CD8-positive, alpha-beta T cell (primary cell): ENCODE measurements at places on chromosomes 16 and 17. TPM values are rescaled to one million over a fixed set of nuclear protein-coding genes. Genes with fewer than 3 reads are reported as not detected.

DNA sequence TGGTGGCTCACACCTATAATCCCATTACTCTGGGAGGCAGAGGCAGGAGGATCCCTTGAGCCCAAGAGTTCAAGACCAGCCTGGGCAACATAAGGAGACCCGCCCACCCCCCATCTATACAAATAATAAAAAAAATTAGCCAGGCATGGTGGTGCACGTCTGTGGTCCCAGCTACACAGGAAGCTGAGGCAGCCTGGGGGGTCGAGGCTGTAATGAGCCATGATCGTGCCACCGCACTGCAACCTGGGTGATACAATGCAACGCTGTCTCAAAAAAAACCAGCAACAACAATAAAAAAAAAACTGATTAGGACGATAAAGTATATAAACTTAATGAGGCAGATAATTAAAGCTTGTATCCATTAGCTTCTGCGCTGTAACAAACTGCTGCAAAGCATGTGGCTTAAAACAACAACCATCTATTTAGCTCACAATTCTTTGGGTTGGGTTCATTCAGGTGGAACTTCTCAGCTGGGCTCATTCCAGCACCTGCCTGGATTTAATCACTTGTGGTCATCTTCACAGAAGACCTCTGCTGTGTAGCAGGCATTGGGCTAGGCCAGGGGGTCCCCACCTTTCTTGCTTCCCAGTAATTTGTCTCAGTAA, 45.8 kb downstream of the LCMT1 start:
- no peak for DNase-seq

DNA sequence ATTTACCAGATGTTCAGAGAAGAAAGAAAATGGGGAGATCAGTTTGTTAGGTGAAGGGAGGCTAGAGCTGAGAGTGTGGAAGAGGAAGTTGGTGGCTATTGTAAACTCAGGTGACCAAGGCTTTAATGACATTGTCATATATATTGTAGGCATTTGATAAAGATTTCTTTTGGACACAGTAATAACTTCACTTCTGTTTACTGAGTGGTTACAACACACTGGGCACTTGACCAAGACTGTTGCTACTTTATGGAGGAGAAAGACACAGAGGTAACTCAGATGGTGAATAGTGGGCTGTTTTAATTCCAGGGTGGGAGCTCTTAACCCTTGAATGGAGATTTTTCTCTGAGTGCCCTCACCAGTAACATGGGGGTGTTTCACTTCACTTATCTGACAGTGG, 46.0 kb downstream of the TNRC6A start:
- no peak for DNase-seq

GRCh38 chr17:51298508-51299371, 38.4 kb downstream of the UTP18 start:
- peak; percentile 17 for DNase-seq

- peak; percentile 46 for DNase-seq
These were observed at the start of gene SEZ6 for GRCh38 chr17:29005936-29006511. SEZ6 (minus strand) TSS chr17:29006033; CDS start chr17:29005869, 164 bp downstream.

- DNase-seq: no peak
These were observed 17.9 kb downstream of the GAA start for GRCh38 chr17:80119271-80119791.

DNA sequence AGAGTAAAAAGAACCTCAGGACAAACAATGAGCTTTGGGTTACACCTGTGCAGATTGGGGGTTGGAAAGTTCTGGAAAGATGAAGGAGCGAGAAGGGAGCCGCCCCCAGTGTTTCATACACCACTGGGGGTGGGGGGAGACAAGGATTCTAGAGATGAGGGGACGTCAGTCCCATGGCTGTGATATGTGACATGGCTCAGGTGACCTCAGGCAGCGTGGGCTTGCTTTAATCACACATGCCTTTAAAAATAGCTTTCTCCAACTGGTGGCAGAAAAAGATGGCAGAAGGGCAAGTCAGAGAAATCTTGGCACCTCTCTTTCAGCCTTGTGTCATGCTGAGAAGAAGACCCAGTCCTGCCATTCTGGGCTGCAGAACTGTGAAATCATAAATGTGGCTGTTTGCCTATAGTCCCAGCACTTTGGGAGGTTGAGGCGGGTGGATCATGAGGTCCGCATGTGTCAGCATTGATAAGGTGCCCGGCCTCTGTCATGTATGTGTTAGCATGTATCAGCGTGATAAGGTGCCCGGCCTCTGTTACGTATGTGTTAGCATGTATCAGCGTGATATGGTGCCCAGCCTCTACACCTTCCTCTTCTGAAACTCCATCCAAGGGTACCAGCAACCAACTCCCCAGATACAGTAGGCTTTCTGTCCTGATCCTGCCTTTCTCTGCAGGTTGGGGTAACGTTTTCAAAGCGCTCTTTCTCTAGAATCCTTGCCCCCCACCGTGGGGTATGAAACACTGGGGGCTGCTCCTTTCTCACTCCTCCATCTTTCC, 25.0 kb downstream of the WIPI1 start:
- no peak for DNase-seq

- DNase-seq: no peak
These were observed 16.3 kb upstream of the NKD1 start for GRCh38 chr16:50531901-50532300.

GRCh38 chr16:14003074-14003570, 68.0 kb upstream of the MRTFB start:
- no peak for DNase-seq

- DNase-seq: no peak
These were observed 1.3 kb downstream of the APPBP2 start for GRCh38 chr17:60524463-60525327.

- no peak for DNase-seq
These were observed 50.1 kb upstream of the GSE1 start for GRCh38 chr16:85563034-85563433.

GRCh38 chr17:50892101-50892776, 26.1 kb upstream of the TOB1 start:
- no peak for DNase-seq

- no peak for DNase-seq
These were observed 408.6 kb downstream of the UTP18 start for GRCh38 chr17:51668963-51669246.

DNA sequence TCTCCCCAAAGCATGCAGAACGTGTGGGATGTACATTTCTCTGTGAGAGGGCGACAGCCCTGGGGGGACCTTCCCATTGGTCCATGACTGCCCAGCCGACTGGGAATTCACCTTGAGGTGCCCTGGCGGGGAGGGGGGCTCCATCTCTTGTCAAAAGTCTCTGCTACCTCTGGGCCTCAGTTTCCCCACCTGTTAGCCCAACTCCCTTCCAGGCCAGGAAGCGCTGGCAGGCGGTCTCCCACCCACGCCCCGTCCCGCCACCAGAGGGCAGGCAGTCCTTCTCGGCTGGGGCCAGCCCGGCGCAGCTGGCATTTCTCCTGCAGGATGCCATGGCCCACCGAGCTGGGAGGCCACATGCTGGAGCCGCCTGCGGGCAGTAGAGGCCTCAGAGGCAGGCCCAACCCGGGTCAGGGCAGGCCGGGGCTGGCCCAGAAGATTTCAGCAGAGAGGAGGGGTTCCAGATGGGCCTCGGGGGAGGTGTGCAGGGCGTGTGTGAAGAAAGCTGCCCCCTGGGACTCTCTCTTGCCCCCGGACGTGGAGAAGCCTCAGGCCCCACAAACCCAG, 16.6 kb downstream of the CD7 start:
- DNase-seq: no peak

DNA sequence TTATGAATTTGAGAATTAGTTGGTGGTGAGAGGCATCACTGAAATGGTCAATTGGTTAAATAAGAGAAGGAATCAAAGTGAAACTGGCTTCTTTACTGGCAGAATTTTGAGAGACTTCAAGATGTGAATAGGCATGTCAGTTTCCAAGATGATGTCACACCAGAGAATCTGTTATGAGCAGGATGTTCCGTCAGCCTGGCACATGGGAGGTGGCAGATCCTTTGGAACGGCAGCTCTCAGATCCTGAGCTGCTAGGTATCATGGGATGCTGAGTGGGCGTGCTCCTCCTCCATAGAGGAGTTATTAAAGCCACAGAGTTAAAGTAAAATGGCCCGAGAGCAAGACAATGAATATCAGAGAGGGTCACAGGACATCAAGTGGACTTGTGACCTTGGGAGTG, 444.3 kb upstream of the HSBP1 start:
- DNase-seq: no peak

- DNase-seq: no peak
These were observed 317.5 kb downstream of the TOX3 start for GRCh38 chr16:52229471-52229870.

DNA sequence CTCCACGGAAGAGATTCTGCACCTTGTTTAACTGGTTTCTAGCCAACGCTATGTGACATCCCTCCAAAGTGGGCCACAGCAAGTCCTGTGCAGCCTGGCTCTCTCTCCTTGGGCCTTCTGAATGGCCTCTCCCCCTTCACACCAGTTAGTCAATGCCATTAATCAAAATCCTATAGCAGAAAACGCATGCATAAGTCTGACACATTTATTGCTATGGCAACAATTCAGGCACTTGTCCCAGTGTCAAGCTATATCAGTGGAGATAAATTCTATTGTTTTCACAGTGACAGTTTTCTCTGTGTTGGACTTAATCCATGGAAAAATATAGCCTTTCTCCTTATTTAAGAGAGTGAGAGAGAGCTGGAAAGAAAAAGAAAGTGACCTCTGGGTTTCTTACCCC, 87.2 kb upstream of the TOX3 start:
- DNase-seq: no peak

GRCh38 chr17:38458521-38458920, 30.3 kb downstream of the ARHGAP23 start:
- no peak for DNase-seq

- peak; percentile 88 for DNase-seq
These were observed 27.2 kb upstream of the SKAP1 start for GRCh38 chr17:48457080-48457836.

GRCh38 chr17:77308861-77309726, 168.3 kb downstream of the SEC14L1 start:
- DNase-seq: no peak

GRCh38 chr16:69890114-69890891, 60.8 kb upstream of the CLEC18A start:
- DNase-seq: no peak

DNA sequence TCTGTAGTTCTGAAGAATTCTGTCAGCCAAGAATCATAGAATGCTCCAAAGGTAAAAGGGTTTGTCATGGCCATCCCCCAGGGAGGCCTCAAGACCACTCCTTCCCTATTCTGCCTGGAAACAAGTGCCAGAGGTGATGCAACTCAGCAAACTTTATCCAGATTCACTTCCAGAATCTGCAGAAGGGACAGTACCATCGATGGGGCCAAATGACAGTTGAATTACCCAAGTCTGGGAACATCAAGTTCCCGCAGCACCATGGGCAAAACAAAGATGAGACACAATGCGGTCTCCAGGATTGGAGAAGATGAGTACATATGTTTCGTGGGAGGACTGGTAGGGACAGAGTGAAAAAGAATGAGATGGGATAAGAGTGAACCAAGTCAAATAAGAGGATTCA, 13.7 kb upstream of the TAT start:
- DNase-seq: no peak

GRCh38 chr16:64589836-64590235, 532.0 kb downstream of the CDH11 start:
- no peak for DNase-seq

GRCh38 chr16:16007743-16008111, 58.3 kb downstream of the ABCC1 start:
- DNase-seq: no peak

- peak; percentile 36 for DNase-seq
These were observed 6.3 kb upstream of the MMP28 start for GRCh38 chr17:35801583-35802224.

DNA sequence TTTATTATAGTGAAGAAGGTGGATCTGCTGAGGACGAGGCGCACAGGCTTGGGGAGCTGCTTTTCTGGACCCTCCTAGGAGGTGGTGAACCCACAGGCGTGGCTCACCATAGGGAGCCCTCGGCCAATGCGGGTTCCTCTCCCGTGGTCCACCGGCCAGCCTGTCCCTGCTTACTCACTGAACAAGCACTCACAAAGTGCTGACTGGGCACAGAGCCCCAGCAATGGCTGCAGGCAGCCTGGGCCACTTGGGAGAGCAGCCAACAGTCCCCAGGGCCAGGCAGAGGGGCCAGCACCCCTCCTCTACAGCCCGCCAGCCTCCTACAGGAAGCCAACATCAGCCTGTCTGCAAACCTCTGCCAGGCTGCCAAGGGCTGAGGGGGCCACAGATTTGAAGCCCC, 19.1 kb upstream of the NCBP3 start:
- no peak for DNase-seq

DNA sequence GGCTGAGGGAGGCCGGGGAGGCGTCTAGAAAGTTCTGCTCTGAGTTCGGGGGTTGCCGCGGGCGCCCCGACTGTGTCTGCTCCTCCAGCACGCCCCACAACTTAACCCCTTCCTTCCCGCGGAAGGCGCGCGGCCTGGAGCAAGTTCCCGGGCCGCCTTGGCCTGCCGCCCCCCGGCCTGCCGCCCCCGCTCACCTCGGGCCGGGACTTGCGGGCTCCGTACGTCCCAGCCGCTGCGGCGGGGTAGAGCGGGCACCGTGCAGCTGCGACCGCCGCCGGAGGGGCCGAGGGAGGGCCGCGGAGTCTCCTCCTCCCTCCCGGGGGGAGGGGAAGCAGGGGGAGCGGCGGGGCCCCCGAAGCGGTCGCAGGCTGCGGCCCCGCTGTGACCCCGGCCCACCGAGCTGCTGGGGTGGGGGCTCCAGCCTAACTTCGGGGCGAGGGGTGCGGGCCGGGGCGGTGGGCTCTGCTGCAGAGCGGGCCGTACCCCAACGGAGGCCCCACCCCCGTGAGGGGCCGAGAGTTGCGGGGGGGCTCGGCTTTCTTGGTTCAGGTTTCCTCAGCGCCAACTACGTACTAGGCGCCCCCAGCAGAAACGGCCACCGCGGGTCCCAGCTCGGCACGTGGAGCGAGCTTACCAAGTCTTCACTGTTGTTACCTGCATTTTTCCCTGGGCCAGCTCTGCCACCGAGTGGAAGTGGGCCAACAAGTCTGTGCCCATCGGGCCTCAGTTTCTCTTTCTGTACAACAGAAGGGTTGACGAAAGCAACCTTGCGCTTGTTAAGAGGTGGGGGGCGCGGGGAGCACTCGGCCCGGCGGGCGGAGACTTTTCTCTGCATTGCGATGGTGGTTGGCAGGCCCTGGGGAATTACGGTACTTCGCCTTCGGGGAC, at the start of gene CCDC102A:
Gene CCDC102A, minus strand, starts transcription at position 266 of the 888 bp plus-strand sequence. CDS start 7,394 bp downstream, outside the sequence.
- peak; percentile 72 for DNase-seq

GRCh38 chr16:53090591-53091411, 36.0 kb downstream of the CHD9 start:
- no peak for DNase-seq

Gene FBXW10
- total RNA-seq: not detected

Gene CACNG4
- total RNA-seq: not detected

Gene ZNF821
- total RNA-seq: 10.1 TPM

Gene AKAP10
- total RNA-seq: 21.5 TPM

Gene MPP3
- not detected for total RNA-seq

Gene NPIPB6
- total RNA-seq: 2.0 TPM

Gene KRT9
- not detected for total RNA-seq

Gene AOC3
- 0.61 TPM for total RNA-seq

Gene GINS3
- total RNA-seq: 0.54 TPM

Gene KRTAP16-1
- total RNA-seq: 1.1 TPM

Gene CHD9NB
- total RNA-seq: not detected

Gene HS3ST3A1
- total RNA-seq: not detected

Gene DBNDD1
- 0.58 TPM for total RNA-seq

Gene KRTAP2-3
- not detected for total RNA-seq

Gene TBX6
- 0.22 TPM for total RNA-seq

Gene TPSAB1
- total RNA-seq: not detected
